ENCODE measurements at places on chromosomes 13 and 19. TPM values are rescaled to one million over a fixed set of nuclear protein-coding genes. Genes with fewer than 3 reads are reported as not detected.

- DNase-seq: no peak
Observed at GRCh38 chr19:33292595-33293254, 9.6 kb downstream of the CEBPA start.

DNA sequence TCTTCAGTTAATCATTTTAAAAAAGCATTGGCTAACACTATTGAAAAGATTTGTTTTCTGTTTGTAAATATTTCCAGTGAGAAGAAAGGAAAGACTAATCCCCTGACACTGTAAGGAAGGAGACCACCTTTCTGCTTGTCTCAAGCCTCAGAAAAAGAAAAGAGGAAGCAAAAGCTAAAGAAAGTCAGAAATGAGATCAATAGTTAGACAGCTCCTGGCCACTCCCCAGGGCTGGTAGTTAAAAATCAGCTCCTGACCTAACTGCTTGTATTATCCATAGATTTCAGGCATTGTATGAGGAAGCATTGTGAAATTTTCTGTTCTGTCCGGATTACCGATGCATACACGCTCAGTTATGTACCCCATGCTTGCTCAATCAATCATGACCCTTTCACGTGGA, 76.6 kb downstream of the ZNF486 start:
- DNase-seq: no peak

GRCh38 chr19:40717880-40718773, 1.2 kb downstream of the ITPKC start:
- DNase-seq: no peak

DNA sequence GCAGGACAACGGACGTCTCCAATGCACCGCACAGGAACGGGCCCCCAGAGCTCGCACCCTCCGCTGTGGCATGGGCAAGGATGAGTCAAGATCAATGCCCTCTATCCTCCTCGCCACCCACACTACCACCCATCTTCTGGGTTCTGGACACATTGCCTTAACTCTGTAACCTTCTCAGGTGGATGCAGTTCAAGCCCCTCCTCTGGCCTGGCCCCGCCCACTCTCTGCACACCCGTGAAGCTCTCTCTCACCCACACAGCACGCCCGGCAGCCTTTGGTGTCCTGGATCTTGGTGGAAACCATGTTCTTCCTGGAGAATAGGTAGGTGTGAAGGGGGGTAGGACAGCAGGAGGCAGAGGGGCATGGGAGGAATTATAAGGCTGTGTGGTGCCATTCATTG, 20.7 kb downstream of the MAP4K1 start:
- DNase-seq: no peak

DNA sequence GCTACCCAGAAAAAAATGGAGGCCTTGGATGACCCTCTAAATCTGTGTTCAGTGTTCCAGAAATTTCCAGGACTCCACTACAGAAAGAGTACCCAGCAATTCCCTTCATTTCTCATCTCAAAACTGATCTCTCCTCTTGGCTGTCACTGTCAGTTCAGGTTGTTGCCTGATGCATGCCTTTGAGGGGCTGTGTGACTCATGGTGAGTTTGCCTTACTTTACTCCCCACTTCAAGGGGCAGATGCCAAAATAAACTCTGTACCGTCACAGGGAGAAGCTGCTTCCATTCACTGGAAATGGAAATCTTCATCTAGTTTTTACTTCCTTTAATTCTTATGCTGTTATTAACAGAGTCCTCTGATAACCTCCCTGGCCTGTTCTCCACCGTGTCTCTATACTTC, 1075.0 kb downstream of the DIAPH3 start:
- DNase-seq: no peak

- peak; percentile 98 for DNase-seq
Observed at GRCh38 chr13:44903574-44903985, 85.7 kb downstream of the NUFIP1 start.

GRCh38 chr13:113628291-113629270, 29.4 kb downstream of the ATP4B start:
- DNase-seq: no peak

- no peak for DNase-seq
Observed at GRCh38 chr13:106415971-106416370, 119.5 kb downstream of the EFNB2 start.

DNA sequence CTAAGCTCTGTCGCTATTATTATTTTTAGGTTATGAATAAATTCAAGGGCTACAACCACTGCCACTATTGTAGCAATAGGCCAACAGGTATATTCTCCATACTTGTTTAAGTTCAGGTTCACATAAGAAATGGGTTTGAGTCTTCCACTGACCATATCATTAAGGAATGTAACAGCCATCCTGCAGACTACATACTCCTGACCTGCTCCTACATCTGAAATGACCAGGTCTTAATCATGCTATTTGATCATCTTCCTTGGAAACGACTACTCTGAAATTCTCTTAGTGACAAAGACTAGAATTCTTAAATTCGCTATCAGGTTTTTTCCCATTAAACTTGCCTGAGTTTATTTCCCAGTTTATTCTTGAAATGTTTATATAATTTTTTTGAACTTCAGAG, 66.8 kb downstream of the IPO5 start:
- no peak for DNase-seq

DNA sequence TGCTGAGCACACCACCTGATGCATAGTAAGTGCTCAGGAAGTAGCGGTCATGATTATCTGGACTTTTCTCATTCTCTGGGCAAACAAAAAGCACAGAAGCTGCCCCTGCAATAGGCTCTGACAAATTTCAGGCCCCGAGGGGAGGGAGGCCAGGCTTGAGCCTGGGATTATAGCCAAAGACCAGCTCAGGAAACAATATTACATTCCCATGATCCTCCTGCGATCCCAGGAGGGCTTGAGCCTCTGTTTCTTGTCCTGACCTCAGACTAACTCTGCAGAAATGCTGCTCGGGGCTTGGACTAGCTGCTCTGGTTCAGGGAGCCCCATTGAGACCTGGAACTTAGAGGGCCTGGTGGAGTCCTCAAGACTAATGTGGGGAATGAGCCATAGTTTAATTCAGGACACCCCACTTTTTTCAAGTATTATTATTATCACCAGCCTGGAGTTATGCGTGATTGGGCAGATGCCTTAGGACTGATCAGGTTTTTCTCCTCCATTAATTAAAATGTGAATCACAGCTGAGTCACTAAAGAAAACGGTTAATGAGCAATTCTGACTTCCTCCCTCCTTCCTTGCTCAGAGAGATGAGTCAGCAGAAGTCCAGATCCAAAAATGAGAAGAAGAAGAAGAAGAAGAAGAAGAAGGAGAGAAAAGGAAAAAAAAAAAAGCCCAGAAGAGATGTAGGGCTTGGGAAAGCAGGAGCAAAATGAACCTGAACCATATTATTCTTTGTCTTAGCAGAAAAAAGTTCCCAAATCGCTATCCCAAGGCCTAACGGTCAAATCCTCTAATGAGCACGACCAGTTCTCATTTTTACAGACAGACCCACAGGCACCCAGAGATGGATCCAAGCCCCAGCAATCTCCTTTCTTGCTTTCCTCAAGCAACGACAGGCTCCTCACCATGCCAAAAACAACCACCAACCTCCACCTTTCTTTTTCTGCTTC, 107.2 kb downstream of the CACNA1A start:
- DNase-seq: peak; percentile 30

DNA sequence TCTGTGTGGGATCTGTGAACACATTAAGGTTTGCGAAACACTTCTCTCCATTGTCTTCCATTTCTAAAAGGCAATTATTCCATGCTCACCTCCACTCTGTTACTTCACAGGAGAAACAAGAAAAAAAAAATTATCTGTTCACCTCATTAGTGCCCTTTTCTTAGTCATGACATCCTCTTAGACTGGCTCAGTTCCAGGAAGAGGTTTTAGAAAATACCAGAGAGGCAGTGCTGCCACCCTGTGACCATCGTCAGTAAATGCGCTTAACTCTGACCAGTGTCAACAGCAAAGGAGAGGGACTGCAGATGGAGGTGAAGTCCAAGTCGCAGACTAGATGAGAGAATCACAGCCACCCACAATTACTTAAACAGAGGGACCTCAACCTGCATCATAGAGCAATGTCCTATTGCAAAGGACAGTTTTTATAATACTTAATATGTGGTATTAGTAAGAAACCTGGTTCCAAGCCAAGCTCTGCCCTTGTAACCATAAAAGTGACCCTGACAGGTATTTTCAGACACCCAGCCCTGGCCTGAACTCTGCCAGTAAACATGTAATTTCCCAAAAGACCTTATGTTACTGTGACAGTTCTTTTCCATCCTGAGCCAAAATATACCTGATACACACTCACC, 19.4 kb downstream of the CEACAM21 start:
- DNase-seq: peak; percentile 62

- DNase-seq: no peak
Observed at GRCh38 chr13:75226092-75226491, 255.9 kb downstream of the TBC1D4 start.

DNA sequence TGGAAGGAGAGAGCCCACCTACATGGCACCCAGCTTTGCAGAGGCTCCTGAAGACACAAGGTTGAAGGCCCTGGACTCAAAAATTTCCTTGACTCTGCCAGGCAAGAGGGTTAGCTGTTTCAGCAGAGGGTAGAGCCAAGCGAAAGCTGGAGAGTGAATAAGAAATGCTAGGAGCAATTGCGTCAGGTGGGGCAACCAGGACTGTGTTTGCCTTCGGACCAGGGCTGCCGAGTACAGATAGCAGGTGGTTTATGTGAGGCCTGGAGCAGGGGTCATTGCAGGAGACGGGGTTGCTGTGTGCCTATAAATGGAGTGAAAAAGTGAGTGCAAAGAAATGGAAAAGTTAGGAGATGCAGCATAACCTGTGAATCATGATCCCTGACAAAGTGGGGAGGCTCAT, 59.1 kb downstream of the IRS2 start:
- no peak for DNase-seq

DNA sequence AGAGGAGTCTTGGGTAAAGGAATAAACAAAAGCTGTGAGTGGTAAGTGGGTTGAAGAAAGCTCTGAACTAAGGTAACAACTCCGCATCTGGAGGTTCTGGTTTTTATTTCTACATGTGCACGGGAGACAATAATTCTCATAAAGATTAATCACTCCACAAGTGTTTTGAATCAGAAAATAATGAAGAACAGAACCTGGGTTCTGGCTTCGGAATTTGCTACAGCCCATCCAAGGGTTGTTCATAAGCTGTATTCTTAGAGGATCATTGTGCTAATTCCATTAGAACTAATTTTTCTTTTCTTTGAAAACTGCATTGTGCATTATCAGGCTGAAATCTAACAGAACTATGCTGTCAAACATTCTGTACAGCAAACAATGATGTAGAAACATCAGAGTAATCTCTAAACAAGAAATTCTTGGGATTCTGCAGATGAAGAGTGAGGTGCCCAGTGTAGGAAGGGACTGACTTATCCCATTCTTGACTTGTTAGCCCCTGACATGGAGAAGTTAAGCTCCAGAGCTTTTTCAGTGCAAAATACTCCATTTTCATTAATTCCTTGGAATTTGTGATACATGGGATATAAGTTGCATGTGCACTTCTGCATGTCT, 368.2 kb downstream of the COG6 start:
- no peak for DNase-seq

DNA sequence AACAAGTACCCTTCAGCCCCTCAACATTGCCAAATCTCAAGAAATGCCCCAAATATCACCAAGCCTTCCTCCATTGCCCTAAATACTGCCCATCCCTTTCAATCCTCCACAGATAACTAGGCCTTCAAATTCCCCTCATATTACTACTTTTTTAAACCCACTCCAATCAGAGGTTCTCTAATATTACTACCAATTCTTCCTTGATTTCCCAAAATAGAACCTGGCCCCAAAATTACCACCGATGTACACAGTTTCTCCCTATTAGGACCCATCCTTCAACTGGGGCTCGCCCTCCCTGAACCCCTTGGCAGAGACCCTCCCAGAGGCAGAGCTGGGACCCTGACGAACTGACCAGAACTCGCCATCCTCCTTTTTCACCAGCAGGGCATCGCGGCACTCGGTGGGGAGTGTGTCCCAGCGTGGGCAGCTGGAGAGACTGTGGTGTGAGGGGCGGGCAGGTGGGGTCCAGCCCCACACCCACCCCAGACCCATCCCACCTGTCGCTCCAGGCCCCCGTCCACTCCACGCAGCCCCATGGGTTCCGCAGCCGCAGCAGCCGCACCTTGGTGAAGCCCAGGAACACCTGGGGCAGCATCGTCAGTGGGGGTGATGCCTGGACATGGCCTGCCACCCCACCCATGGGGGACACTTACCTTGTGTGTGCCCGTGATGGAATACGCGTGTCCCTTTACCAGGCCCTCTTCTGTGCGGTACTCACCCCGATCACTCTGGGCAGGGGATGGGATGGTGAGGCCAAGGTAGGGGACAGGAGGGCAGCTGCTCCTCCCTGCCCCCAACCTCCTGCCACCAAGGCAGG, 6.1 kb downstream of the CAPN12 start:
- DNase-seq: no peak

GRCh38 chr19:6060600-6061375, 49.5 kb downstream of the RFX2 start:
- DNase-seq: peak; percentile 32

GRCh38 chr19:11880598-11880997, 7.0 kb upstream of the ZNF69 start:
- DNase-seq: no peak

GRCh38 chr13:45658586-45659235, 43.2 kb upstream of the ERICH6B start:
- peak; percentile 10 for DNase-seq

- no peak for DNase-seq
Observed at GRCh38 chr19:29855087-29855486, 43.3 kb downstream of the CCNE1 start.

- no peak for DNase-seq
Observed at GRCh38 chr19:14149509-14149994, 13.2 kb upstream of the ASF1B start.

- peak; percentile 54 for DNase-seq
Observed at GRCh38 chr13:51539887-51540286, 44.4 kb upstream of the WDFY2 start.

TNFSF9 gene
- total RNA-seq: 1.7 TPM

FARP1 gene
- total RNA-seq: 11.2 TPM

LRRC8E gene
- 0.53 TPM for total RNA-seq

INSL3 gene
- not detected for total RNA-seq

ZNF577 gene
- total RNA-seq: 7.5 TPM

KLK1 gene
- total RNA-seq: not detected

Data from myocyte (in vitro differentiated cells).